DMS 273 treated with DMSO at 0.1 percent for 48 hours (cell line): ENCODE measurements at places on chromosomes 3 and 15.

DNA sequence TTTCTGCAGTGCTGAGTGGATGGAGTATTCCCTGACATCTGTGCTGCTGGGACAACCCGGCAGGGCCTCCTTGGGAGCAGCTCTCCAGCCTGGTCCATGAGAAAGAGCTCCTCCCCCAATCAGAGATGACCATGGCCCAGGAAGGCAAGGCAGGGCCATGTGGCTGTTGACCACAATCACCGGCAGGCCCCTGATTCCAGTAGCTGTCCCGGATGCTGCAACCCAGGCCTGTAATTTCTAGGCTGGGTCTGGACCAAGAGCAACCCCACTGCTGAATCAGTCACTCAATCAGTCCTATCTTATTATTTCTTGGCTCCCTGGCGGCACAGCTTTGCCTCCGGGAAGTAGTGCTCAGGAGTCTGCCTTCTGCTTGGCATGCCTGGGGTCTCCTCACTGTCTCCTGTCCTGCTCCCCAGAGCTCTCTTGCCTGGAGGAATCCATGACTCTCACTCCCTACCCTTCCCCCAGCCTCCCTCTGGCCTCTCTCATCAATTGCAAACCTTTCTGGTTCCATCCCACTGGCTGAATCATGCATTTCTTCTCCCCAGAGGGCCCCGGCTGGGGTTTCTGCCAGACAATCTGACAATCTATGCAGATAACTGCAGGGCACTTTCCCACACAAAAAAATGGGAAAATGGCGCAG, 32.6 kb upstream of the ITGA11 start:
- no peak for DNase-seq

- DNase-seq = no peak
These were observed 55.5 kb upstream of the PLXNA1 start for GRCh38 chr3:126927401-126927750.

DNA sequence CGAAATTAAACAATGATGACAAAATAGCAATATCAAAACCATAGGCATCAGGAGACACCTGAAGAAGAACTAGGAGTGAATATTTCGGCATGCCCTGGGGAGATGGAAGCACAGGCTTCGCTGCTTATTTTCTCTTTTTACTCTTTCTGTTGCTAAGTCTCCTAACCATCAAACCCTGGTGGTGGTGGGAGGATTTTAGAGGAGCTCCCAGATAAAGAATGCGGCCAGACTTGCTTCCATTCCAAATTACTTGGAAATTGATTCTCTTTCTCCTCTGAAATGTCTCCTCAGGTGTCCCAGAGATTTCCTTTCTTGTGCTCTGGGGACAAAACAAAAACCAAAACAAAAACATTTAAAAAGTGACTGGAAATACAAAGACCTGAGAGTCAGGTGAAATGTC, 243.0 kb downstream of the KBTBD8 start:
- DNase-seq = no peak

GRCh38 chr3:11230832-11231231, 41.4 kb upstream of the ATG7 start:
- no peak for DNase-seq

GRCh38 chr3:61448378-61448777, 113.0 kb upstream of the PTPRG start:
- DNase-seq = no peak

GRCh38 chr3:153673853-153674252, 447.3 kb upstream of the ARHGEF26 start:
- DNase-seq = no peak

DNA sequence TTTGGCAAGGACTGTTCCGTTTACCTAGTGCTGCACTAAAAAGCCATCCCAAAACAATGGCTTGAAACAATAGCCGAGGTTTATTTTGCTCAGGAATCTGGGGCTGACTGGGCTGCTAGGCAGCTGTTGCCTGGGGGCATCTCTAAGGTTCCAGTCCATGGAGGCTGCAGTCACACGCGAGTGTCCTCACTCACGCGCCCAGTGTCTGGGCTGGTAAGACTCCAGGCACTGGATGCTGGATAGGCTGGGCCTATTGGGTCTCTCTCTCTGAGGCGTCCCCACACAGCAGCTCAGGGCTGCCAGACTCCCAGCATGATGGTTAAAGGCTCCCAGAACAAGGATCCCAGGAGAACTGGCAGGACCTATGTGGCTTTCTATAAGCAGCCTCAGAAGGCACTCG, 34.2 kb downstream of the ALS2CL start:
- DNase-seq = no peak

DNA sequence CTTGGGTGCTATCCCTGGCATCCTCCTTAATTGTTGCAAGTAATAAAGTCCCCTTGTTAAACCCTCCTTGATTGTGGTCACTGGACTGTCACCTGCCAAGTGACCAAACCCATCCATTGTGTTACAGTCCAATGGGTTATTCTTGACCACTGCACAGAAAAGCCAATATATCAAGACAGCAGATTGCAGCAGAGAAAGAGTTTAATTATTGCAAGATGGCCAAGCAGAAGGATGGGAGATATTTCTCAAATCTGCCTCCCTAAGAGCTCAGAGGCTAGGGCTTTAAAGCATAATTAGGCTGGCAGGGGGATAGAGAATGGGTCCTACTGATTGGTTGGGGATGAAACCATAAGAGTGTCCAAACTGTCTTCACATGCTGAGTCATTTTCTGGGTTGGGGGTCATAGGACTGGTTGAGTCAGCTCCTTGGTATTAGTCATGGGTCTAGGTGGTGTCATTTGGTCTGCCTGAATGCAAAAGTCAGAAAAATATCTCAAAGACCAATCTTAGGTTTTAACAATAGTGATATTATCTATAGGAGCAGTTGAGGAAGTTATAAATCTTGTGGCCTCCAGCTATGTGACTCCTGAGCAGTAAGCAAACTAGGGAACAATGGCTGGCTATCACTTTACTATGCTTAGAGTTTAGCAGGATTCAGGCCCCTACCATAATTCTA, 19.1 kb upstream of the XYLB start:
- no peak for DNase-seq

- no peak for DNase-seq
These were observed 642.3 kb downstream of the RBMS3 start for GRCh38 chr3:29922992-29923746.

- DNase-seq = no peak
These were observed 30.4 kb downstream of the PSTPIP1 start for GRCh38 chr15:77025083-77025901.

- DNase-seq = no peak
These were observed 6.9 kb downstream of the SELENOT start for GRCh38 chr3:150609988-150610387.

DNA sequence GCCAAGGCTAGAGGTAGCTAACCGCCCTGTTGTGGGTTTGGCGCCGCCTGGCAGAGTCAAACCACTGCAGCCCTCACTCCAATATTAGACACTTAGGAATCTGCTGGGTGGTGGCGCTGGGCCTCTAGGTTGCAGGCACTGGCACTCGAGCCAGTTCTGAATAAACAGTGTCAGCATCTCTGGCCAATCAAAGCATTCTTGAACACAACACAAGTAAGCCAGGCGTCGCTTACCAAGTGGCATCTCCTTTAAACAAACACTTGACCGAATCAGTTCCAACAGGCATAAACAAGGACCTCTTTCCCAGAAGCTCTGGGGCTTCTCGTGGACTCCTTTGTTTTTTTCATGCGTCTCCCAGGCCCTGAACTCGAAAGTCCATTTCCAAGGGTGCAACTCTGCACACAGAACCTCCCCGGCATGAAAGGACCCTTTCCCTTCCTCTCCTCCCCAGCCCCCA, 82.3 kb downstream of the LRIG1 start:
- DNase-seq = no peak

GRCh38 chr3:10367506-10367905, 46.6 kb upstream of the SEC13 start:
- DNase-seq = no peak

DNA sequence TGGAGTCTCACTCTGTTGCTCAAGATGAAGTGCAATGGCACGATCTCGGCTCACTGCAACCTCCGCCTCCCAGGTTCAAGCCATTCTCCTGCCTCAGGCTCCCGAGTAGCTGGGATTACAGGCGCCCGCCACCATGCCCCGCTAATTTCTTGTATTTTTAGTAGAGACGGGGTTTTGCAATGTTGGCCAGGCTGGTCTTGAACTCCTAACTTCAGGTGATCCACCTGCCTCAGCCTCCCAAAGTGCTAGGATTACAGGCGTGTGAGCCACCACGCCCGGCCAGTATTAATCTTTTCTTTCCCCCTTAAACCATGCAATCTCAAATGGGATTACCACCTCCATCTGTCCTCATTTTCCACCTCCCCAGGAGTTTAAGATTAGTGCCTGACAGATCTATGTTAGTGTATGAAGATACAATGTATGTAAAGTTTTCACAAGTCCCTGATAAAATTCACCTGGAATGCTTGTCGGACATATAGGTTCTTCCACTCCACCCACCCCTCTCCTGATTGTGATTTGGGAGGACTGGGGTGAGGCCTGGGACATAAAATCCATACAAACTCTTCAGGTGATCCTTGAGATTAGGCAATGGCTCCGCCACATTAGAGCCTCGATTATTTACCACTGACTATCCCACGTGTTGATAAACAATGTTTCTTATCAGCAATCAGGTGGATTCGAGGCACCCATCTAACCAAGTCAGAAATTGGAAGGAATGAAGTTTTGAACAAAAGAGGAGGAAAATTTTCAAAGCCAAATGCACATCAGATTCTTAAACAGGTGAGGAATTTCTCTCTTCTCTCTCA, 1.2 kb downstream of the PARL start:
- no peak for DNase-seq

- DNase-seq = no peak
These were observed 474 bp downstream of the MINAR1 start for GRCh38 chr15:79432345-79433275.

GRCh38 chr3:11059090-11059798, 66.7 kb downstream of the SLC6A1 start:
- DNase-seq = peak; percentile 19

DNA sequence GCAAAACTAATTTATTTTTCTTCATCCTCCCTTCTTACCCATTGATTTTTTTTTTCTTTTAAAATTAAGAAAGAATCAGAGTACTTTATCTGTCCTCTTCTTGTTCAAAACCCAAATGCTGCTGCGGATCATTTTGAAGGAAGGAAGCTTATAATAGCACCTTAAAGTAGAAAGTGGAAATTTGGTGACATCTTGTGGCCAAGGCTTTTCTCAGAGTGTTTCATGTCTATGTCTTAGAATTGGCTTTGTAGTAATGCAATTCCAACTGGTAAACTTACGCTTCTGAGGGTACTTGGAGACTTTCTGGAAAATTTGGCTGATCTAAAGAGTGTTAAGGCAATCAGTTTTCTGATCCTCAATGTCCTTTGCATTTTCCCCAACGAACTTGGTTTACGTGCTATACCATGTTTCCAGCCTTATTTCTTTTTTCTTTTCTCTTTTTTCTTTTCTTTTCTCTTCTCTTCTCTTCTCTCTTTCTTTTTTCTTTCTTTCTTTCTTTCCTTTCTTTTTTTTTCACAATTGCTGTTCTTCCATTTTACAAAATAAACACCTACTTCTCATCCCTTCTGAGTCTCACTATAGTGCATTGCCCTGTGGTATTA, 30.7 kb downstream of the C3orf38 start:
- no peak for DNase-seq

DNA sequence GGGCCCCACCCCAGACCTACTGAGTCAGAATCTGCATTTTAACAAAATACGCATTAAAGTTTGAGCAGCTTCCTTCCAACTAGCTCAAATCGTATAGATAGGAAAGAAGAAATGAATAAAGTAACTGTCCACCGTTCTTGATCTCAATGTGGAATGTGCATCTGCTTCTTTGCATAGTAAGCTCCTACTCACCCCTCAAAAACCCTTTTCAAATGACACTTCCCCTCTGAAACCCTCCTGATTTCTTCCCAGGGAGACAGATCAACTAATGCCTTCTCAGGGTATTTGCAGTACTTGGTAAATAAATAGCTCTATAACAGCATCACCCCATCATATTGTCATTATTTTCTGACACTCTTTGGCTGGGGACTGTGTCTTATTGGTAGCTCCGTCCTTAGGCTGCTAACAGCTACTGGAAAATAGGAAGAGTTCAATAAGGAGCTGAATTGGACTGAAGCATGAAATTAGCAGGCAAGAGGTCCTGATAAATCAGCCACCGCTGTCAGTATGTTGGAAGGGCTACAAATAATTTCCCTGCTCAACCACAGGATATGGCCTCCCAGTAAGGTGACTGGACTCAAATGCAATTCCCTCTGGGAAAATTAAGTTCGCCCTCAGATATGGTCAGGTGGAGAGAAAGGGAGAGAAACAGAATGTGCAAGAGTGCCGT, 10.2 kb downstream of the OXTR start:
- DNase-seq = no peak

- no peak for DNase-seq
These were observed 16.1 kb upstream of the TM4SF1 start for GRCh38 chr3:149393345-149394160.

- no peak for DNase-seq
These were observed 84.2 kb upstream of the ZNF280D start for GRCh38 chr15:56817321-56818080.

DNA sequence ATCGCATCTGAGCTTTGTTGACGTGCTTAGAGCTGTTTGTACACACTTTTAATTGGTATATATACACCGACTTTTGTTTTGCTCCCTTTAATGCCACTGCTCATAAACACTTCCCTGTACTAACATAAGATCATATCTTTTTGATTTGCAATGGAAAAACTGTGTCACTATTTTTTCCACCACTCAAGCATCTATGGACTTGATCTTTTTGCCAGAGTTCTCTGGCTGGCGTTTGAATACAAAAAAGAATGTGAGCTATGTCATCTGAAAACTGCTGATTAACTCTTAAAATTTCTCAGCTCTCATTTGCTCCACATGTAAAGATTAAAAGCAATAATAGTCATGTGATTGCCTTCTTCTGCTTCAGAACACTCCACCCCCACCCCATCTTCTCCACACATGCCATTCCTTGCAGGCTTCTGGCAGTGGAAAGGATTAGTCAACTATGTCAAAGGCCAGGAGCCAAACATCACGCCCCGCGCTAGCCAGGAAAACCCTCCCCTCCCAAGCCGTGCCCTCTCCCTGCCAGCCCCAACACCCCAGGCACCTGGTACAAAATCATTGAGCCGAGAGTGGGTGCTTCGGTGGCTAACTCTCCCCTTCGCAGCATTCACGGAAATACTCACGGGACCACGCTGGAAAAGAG, 123.4 kb upstream of the MEF2A start:
- DNase-seq = no peak

- no peak for DNase-seq
These were observed 99.9 kb downstream of the ADAMTS17 start for GRCh38 chr15:100241572-100242482.

DNA sequence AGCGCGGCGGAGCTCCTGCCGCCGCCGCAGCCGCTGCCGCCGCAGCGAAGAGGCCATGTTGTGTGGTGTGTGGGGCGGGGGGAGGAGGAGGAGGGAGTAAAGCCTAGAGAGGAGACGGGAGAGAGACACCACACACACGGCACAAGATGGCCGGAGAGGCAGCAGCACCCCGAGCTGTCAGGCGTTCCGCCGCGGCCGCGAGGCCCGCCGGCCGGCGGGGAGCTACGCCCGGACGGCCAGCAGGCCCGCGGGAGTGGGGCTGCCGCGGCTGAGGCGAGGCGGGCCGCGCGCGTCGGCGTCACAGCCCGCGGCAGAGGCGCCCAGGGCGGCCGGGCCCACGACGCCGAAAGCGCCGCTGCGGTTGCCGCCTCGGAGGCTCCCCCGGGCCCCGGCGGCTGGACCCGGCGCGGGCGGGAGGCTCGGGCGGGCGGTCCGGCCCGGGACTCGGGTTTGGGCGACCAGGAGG, 17.4 kb upstream of the CHD2 start:
- no peak for DNase-seq
